Right hindlimb (tissue), 1 donor: ENCODE measurements at places on chromosomes 12 and 14.

DNA sequence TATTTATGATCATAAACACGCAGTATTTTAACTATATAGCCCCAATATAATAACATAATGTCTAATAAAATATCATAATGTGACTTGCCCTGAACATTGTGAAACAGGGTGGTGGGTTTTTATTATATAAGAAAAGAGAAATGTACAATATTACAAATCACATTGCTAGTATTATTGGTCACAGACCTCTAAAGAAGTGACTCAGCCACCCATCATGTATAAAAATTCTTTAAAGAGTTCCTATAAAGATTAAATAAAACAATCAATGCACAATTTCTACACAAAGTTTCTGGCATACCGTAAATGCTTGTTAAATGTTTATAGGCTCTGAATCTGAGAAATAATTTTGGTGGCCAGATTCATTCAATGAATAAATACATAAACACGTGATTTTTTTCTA is 28.9 kb downstream of the ABCC9 start:
- DNase-seq = no peak

DNA sequence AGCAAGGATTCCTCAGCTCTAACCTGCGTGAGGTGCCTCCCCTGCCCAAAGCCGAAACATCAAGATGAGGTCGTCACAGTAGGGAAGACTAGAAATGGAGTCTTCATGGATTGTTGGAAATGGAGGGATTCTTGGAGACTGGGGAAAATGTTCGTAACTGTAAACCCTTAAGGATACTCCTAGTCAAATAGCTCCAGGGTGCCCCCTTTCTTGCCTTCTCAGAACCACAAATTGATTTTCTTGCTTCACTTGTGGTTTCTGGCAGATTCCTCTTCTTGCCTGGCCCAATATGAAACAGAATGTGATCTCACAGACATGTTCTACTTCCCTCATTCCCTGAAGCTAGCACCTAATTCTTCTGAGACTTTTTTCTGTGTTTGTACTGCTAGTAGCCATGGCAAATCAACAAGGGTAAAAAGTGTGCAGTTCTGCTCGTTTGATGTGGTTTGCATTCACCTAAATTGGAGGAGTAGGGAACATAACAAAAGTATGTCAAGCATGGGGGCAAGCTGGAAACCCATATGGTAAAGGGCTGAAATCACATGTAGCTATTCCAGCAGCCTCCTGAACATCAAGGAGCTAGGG is 332.0 kb downstream of the PAWR start:
- no peak for DNase-seq

DNA sequence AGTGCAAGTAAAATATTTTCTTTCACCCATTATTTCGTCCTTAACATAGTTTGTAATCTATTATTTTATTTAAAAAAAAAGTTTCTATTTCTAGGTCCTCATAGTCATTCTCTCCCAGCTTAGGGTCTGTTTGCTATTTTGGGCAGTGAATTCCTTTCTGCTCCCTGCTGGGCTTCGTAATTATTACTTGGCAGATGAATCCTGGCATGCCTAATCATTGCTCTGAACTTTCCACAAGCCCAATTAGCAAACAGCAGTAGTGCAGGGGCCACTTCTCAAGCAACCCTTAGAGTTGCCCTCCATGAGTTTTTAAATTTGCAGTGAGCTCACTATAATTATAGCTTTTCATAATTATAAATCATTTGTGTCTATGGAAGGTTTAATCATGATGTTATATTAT is 1378.3 kb upstream of the SEL1L start:
- no peak for DNase-seq

DNA sequence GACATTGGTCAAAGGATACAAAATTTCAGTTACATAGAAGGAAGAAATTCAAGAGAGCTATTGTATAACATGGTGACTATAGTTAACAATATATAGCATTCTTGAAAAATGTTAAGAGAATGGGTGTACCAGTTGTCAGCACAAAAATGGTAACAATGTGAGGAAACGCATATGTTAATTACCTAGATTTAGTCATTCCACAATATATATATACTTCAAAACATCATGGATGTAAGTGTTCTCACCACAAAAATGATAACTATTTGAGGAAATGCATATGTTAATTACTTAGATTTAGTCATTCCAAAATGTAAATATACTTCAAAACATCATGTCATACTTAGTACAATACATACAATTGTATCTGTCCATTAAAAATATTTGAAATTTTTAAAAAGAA is 540.4 kb upstream of the MGAT4C start:
- no peak for DNase-seq

GRCh38 chr12:117100851-117101673 is 1.8 kb upstream of the TESC start:
- no peak for DNase-seq

- DNase-seq = no peak
Observed at GRCh38 chr14:100332797-100333196, 9.7 kb downstream of the SLC25A47 start.

- no peak for DNase-seq
Observed at GRCh38 chr12:111664961-111665865, 20.5 kb downstream of the BRAP start.

- no peak for DNase-seq
Observed at GRCh38 chr14:101947577-101947903, 16.8 kb upstream of the DYNC1H1 start.

- DNase-seq = no peak
Observed at GRCh38 chr12:6263931-6264330, 46.6 kb upstream of the PLEKHG6 start.

GRCh38 chr14:95196268-95196667 is 38.9 kb upstream of the DICER1 start:
- DNase-seq = no peak

- DNase-seq = peak; percentile 45
Observed at GRCh38 chr12:70180130-70180529, 63.1 kb upstream of the CNOT2 start.

DNA sequence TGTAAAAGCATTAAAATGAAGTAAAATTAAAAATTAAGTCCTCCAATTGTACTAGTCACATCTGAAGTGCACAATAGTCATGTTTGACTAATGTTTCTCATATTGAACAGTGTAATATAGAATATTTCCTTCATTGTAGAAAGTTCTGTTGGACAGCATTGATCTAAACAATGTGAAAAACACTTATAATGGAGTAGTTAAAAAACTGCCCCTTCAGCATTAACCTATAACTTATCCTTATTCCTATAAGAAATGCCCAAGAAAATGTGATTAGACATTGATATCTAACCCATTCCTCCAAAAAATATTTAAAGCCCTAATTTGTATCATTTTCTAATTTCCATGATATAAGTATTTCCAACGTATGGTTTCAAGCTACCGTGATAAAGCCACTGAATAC is 210.7 kb downstream of the RASSF9 start:
- DNase-seq = no peak
